A549 treated with Mapracorat at 1 μM for 4 hours (cell line): ENCODE measurements at places on chromosomes 2 and 18. TPM values are rescaled to one million over a fixed set of nuclear protein-coding genes. Genes with fewer than 3 reads are reported as not detected.

Gene MZT2B
- 245 to 472 TPM (median 439 TPM) in 5 replicates for total RNA-seq

Gene IL1A
- total RNA-seq = 0.14 to 0.28 TPM (median 0.21 TPM) in 5 replicates

Gene QPCT
- 20.4 to 22.7 TPM (median 21.6 TPM) in 5 replicates for total RNA-seq

Gene TRABD2A
- total RNA-seq = 10.3 to 14.7 TPM (median 12.5 TPM) in 5 replicates

Gene LMAN1
- total RNA-seq = 24.7 to 31.7 TPM (median 30.7 TPM) in 5 replicates
